ENCODE measurements at places on chromosomes 2 and 18.
A peak's percentile ranks its signal among the peaks of the same experiment; 100 is the strongest.

DNA sequence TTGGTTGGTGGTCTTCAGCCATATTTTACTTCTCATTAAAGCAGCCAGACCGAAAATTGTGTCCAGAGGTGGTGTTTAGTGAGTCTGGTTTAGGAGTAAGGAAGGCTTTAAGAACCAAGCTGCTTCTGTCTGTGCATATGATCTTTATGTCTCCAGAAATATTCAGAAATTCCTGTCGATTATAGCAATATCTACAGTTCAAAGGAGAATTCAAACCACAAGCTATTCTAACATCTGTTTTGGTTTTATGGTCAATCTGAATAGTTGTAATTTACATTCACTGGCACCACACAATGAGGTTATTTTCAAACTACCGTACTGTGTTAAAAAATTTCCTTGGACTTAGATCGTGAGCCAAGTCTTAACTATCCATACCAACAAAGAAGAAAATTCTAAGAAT, 11.3 kb downstream of the UPP2 start:
- H3K4me3 ChIP-seq = no peak overlapping the region
- no peaks in the 10 kb centered on the region for H3K27me3 ChIP-seq
- DNase-seq = no peak
- H3K36me3 ChIP-seq = no peaks in the 10 kb centered on the region
- H3K4me1 ChIP-seq = peaks cover 1% of the 10 kb centered on the region
- no peak overlapping the region for H3K27ac ChIP-seq

GRCh38 chr2:33144243-33144642, 197.5 kb downstream of the LTBP1 start:
- no peak overlapping the region for H3K27ac ChIP-seq
- peaks cover 5% of the 10 kb centered on the region for H3K36me3 ChIP-seq
- no peaks in the 10 kb centered on the region for H3K4me1 ChIP-seq
- no peaks in the 10 kb centered on the region for H3K27me3 ChIP-seq
- no peak for DNase-seq

DNA sequence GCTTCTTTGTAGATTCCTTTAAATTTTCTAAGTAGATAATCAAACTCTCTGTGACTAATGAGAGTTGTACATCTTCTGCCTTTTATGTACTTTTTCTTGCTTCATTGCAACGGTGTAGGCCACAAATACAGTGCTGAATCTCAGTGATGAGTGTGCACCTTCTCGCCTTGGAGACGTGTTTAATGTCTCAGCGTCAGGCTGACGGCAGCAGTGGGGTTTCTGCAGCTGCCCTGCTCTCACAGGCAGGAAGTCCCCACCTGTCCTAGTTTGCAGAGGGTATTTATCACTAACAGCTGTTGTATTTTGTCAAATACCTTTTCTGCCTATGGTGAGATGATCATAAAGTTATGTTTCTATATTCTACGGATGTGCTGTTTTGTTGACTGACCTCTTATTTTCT, 13.3 kb downstream of the AGXT start:
- H3K4me3 ChIP-seq = no peak overlapping the region
- DNase-seq = no peak
- H3K4me1 ChIP-seq = peaks cover 9% of the 10 kb centered on the region
- no peaks in the 10 kb centered on the region for H3K36me3 ChIP-seq
- no peaks in the 10 kb centered on the region for H3K27me3 ChIP-seq
- H3K27ac ChIP-seq = no peak overlapping the region

GRCh38 chr2:236579048-236579745, 9.6 kb downstream of the ACKR3 start:
- DNase-seq = no peak
- H3K4me1 ChIP-seq = peaks cover 45% of the 10 kb centered on the region
- peak overlapping the region; percentile 30 for H3K4me3 ChIP-seq
- peaks cover 15% of the 10 kb centered on the region for H3K36me3 ChIP-seq
- peak overlapping the region; percentile 86 for H3K27ac ChIP-seq

GRCh38 chr2:214019229-214019972, 391.5 kb upstream of the VWC2L start:
- H3K4me1 ChIP-seq = no peaks in the 10 kb centered on the region
- H3K27me3 ChIP-seq = no peaks in the 10 kb centered on the region
- no peak overlapping the region for H3K27ac ChIP-seq
- DNase-seq = no peak

- peaks cover 11% of the 10 kb centered on the region for H3K36me3 ChIP-seq
- DNase-seq = no peak
- H3K4me1 ChIP-seq = no peaks in the 10 kb centered on the region
- H3K4me3 ChIP-seq = no peak overlapping the region
- H3K27ac ChIP-seq = no peak overlapping the region
Measured at GRCh38 chr2:236370847-236371409, 106.7 kb upstream of the ASB18 start.

- no peak overlapping the region for H3K27ac ChIP-seq
- no peak overlapping the region for H3K4me3 ChIP-seq
- no peak for DNase-seq
- H3K36me3 ChIP-seq = peaks cover 3% of the 10 kb centered on the region
Measured at GRCh38 chr2:232340171-232340935, 38.2 kb upstream of the ALPP start.

GRCh38 chr2:35822716-35823115, 532.9 kb upstream of the CRIM1 start:
- H3K4me3 ChIP-seq = no peak overlapping the region
- H3K27me3 ChIP-seq = peaks cover 9% of the 10 kb centered on the region
- no peak overlapping the region for H3K27ac ChIP-seq
- H3K4me1 ChIP-seq = peaks cover 15% of the 10 kb centered on the region
- DNase-seq = no peak
- no peaks in the 10 kb centered on the region for H3K36me3 ChIP-seq

DNA sequence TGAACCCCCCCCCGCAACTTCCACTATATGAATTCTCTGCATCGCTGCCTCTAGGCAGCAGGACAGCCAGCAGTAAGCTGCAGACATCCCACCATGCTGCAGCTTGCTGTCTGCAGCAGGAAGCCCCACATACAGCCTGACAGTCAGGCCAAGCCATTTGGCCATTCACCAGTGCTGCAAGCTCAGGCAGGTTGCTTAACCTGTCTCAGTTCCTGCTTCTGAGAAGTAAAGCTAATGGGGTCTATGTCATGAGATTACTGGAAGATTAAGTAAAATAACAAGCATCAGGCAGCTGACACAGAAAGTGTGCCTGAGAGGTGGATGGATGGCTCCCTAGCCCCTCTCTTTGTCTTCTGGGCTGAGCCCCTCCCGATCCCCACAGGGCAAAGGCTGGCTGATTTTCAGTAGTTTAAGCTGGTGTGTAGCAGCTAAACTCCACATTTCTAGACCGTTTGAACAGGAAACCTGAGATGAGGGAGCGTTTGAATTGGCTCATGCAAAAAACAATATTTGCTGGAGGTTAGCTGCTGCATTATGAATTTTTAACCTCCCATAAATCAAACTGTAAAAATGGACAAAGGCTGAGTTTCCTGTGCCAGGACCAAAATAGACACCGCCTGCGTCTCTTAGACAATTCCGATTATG, 193.8 kb upstream of the ARL4C start:
- peaks cover 52% of the 10 kb centered on the region for H3K4me1 ChIP-seq
- peak overlapping the region; percentile 57 for H3K27ac ChIP-seq
- peaks cover 12% of the 10 kb centered on the region for H3K36me3 ChIP-seq

DNA sequence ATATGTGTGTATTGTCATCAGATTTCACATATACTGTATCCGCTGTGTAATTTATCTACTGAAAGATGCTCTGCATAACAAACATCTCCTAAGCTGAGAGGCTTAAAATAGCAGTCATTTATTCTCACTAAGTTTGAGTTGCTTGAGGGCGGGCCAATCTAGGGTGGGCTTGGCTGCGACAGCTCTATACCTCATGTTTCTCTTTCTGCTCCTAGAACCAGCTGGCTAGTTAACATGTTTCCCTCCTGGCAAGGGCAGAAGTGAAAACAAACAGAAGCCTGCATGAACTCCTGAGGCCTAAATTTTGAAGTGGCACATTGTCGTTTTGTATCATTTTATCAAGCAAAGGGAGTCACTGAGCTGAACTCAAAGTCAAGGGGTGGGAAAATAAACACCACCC, 585.0 kb upstream of the VRK2 start:
- H3K36me3 ChIP-seq = no peaks in the 10 kb centered on the region
- H3K27me3 ChIP-seq = no peaks in the 10 kb centered on the region
- no peak overlapping the region for H3K27ac ChIP-seq
- H3K4me3 ChIP-seq = no peak overlapping the region
- H3K4me1 ChIP-seq = no peaks in the 10 kb centered on the region

DNA sequence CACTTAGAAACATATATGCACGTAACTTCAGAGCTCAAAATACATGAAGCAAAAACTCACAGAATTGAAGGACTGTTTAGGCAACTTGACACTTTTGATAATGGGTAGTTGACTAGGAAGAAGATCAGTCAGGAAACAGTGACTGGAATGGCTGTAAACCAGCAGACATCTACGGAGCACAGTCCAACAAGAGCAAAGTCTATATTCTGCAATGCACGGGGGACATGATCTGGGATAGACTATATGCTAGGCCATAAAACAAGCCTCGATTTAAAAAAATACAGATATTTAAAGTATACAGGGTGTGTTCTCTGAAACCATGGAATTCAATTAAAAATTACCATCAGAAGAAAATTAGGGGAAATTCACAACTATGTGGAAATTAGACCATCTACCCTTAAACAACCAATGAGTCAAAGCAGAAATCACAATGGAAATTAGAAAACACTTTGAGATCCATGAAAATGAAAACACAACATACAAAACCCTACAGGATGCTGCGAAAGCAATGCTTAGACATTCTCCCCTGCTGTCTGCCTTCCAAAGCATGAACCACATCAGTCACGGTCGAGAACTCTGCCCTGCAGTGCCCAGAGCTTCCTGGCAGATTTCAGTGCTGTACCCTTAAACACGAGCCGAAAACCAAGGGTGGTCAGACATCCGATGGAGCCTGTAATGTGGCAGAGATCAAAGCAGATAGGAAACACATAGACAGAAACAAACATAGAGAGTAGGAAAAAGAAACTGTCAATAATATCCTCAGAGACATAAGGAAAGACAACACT, 651.9 kb upstream of the HS6ST1 start:
- H3K27me3 ChIP-seq = peaks cover 7% of the 10 kb centered on the region
- H3K36me3 ChIP-seq = no peaks in the 10 kb centered on the region
- H3K27ac ChIP-seq = no peak overlapping the region
- H3K4me1 ChIP-seq = no peaks in the 10 kb centered on the region
- no peak for DNase-seq

DNA sequence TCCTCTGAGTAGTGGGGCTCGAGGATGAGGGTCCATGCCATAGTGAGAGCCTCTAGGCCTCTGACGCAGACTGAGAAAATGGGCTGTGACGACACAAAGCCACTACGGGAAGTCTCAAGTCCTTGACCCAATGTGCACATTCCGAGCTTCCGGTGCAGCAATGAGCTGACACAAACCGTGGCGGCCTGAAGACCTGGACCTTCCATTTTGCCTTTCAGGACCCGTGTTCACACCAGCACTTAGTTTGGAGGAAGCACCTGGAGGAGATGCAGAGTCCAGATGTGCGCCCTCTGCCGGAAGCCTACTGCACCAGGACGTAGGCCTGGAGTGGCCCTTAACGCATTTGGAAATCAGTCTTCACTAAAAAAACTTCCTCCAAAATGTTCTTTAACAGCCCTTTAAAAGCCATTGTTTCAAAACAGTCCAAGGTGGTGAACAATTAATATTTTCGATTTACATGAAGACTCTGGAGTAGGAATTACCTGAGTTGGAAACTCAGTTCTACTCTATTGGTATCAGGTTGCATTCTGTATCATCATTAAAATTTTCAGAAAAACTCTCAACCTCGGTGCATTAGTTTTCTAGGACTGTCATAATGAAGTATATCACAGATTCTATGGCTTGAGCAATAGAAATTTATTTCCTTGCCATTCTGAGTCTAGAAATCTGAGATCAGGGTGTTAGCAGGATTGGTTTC, 33.9 kb downstream of the BMP10 start:
- DNase-seq = peak; percentile 49
- H3K36me3 ChIP-seq = no peaks in the 10 kb centered on the region
- H3K4me3 ChIP-seq = no peak overlapping the region
- H3K4me1 ChIP-seq = no peaks in the 10 kb centered on the region
- H3K27ac ChIP-seq = no peak overlapping the region

DNA sequence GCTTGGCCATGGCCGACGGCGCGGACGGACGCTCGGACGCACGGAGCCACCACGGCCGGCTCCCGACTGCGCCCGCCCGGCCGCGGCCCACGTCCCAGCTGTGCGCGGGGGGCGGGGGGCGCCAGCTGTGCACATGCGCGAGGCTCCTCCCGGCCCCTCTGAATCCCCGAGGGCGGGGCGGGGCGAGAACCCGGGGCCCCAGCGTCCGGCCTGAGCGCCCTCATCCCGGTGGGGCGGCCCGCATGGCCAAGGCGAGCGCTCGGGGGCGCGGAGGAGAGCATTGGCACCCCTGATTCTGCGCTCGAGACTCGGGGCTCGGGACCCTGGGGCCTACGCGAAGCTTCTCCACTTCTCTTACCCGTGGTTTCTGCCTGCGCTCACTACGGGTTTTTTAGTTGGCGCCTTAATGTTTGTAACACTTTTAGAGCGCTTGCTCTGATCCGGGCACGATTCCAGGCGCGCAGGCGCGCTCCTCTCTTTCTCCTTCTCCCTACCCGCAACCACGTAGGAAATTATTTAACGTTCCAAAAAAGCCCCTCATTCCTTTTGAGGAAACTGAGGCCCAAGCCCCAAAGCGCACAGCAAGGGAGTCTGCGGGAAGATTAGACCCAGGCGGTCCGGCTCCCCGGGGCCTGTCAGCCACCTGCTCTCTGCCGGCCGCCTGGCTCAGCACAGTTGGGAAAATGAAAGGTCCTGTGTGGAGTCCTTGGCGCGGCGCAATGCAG, at the start of gene PXDN:
Gene PXDN (minus strand): TSS at position 70 of the 725 bp plus-strand sequence. CDS start 60 bp downstream, at position 10.
- H3K27ac ChIP-seq = peak within 1 kb of the TSS; percentile 93
- peaks cover 3% of the 10 kb centered on the region for H3K36me3 ChIP-seq
- H3K4me1 ChIP-seq = peaks cover 13% of the 10 kb centered on the region
- peak; percentile 65 for DNase-seq
- peaks cover 32% of the 10 kb centered on the region for H3K27me3 ChIP-seq
- peak within 1 kb of the TSS; percentile 96 for H3K4me3 ChIP-seq

DNA sequence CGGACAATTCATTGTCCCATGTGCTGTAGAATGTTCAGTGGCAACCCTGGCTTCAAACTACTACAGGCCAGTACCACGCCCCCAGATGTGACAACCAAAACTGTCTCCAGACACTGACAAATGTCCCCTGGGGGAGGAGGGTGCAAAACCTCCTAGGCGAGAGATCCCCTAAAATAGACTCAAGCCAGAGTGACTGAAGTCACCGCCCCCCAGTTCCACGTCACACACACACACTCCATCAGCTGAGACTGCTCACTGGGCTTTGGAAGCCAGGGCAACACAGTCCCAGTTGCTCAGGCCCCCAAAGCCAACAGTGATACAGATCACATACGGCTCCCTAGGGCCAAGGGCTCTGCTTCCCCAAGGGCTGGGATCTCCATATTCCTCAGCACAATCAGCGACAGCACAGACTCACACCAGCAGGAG, 19.1 kb downstream of the HDAC4 start:
- no peak overlapping the region for H3K27ac ChIP-seq
- no peak overlapping the region for H3K4me3 ChIP-seq
- peaks cover 2% of the 10 kb centered on the region for H3K36me3 ChIP-seq
- no peaks in the 10 kb centered on the region for H3K4me1 ChIP-seq
- H3K27me3 ChIP-seq = no peaks in the 10 kb centered on the region

- H3K4me3 ChIP-seq = no peak overlapping the region
- no peaks in the 10 kb centered on the region for H3K36me3 ChIP-seq
- no peak overlapping the region for H3K27ac ChIP-seq
- no peak for DNase-seq
- peaks cover 21% of the 10 kb centered on the region for H3K4me1 ChIP-seq
Measured at GRCh38 chr18:59512025-59512755, 153.1 kb upstream of the LMAN1 start.
